Bronchial epithelial cell (primary cell): ENCODE measurements at places on chromosomes 2 and 18. TPM values are rescaled to one million over a fixed set of nuclear protein-coding genes. Genes with fewer than 3 reads are reported as not detected.

- peak; percentile 40 for DNase-seq
These were observed 506 bp downstream of the BMPR2 start for GRCh38 chr2:202376460-202377206.

DNA sequence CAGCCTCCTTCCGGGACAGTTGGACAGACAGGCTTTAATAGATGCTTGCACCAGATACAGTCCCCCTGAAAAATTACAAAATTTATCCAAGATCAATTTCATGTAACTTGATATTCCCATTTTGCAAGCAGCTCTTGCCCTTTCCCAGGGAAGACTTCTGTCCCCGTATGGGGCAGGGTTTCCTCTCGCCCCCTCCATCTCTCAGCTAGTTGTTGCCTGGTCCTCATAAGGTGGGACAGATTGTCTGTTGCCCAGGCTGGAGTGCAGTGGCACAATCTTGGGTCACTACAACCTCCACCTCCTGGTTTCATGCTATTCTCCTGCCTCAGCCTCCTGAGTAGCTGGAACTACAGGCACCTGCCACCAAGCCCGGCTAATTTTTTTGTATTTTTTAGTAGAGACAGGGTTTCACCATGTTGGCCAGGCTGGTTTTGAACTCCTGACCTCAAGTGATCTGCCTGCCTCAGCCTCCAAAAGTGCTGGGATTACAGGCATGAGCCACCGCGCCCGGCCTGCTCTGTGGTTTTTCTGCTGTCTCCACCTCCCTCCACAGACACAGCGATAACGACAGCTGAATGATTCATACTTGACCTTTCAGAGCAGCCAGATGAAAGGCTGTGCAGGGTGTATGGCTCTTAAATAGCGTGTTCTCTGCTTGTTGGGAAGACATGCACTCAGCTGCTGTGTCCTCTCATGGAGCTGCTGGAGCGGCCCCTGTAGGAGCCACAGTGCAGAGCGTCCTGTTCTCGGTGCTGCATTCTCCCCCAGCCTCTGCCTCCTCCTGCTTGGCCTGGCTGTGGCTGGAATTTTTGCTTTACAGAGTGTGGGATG lies 61.4 kb downstream of the TTC39C start:
- DNase-seq, result peak; percentile 96

Gene COL4A3
- total RNA-seq, result under 0.01 and 0.26 TPM in 2 replicates

Gene ADAM23
- total RNA-seq, result under 0.01 and 0.13 TPM in 2 replicates

- DNase-seq, result no peak
These were observed 18.6 kb downstream of the ERMN start for GRCh38 chr2:157307021-157307420.

Gene TMEM37
- 0.26 TPM in 1 of 2 replicates, not detected in the other for total RNA-seq

Gene PCARE
- total RNA-seq, result not detected in 2 replicates

GRCh38 chr2:6909431-6910385 lies 7.5 kb upstream of the RNF144A start:
- DNase-seq, result no peak

Gene OTX1
- total RNA-seq, result 0.79 and 1.5 TPM in 2 replicates

GRCh38 chr2:47508641-47509040 lies 105.7 kb downstream of the MSH2 start:
- no peak for DNase-seq

DNA sequence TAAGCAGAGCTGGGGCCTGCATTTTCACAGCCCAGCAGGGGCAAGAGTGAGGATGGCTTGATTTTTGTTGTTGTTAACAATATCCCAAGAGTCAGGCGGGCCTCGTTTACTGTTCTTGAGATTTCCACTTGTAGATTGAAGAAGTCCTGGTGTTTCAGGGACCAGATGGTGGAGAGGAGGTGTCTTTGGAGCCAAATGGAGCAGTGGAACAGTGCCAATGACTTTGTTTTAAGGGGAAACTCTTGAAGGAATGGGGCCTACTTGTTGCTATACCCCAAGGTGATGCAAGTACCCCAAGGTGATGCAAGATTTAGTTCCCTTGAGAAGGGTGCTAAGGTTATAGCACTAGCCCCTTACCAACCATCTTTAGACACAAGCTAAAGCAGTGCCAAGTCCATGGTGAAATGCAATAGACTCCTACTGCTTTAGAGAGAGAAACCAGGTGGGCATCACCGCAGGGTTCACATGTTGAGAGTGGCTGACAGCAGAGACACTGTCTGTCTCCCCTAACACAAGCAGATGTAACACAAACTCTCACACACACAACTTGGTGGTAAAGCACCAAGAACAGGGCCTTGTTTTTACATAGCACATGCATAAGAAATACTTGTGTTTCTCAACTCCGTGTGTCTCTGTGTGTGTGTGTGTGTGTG lies 44.0 kb downstream of the HK2 start:
- DNase-seq, result no peak

DNA sequence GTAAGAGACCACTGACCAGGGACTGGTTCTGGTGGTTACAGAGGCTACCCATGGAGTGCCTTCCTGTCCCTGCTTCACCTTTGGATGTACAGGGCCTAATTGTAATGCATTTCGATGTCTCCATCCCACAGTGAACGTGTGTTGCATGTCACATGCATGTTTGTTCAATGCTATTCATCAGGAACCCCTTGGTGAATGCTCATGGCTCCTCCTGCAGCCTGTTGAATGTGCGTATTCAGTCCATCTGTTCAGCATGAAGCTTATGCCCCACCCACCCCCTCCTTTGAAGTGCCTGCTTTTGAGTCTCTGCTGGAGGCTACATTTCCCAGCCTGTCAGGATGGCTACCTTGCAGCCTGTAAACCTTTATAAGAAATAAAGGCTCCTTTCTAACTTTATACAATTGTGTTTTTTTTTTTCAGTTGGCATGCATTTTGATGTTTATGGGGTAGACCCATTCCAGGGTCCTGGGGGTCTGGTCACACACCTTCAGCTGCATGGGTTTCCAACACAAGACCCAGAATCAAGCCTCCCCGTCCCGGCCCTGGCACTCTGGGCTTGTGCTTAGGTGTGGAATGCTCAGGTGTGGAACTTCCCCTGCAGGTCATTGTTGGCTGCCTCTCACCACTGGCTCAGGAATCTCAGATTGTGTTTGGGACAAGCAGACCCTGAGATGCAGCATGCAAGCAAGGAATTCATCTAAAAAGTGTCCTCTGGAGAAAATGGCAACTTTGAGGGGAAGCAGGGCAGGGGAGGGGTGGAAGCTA lies 238.8 kb upstream of the HDAC4 start:
- DNase-seq, result no peak
